HFFc6 (cell line): ENCODE measurements at places on chromosomes 3 and 15. TPM values are rescaled to one million over a fixed set of nuclear protein-coding genes. Genes with fewer than 3 reads are reported as not detected.

DNA sequence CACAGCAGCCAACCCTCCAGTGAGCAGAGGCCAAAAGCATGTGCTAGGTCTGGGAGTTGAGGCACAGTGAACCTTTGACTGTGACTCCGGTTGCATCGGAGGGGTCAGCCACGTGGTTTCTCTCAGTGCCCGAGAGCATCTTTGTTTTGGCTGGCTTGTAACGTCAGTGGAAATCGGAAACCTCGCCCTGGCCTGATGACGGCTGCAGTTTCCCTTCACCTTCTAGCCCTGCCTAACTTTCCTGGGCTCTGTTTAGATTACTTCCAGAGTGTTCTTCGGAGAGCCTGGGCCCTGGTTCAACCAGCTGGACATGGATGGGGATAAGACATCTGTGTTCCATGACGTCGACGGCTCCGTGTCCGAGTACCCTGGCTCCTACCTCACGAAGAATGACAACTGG is 56.6 kb downstream of the MESD start:
- no peak for DNase-seq

GRCh38 chr3:14425581-14426304 is 23.3 kb downstream of the SLC6A6 start:
- DNase-seq: no peak

Gene DLL4
- total RNA-seq: 0.13 to 0.29 TPM in 2 of 3 replicates, not detected in the other

GRCh38 chr15:32716915-32717425 is 834 bp upstream of the GREM1 start:
- DNase-seq: no peak

- peak; percentile 37 for DNase-seq
Observed at GRCh38 chr3:197750858-197751737, 1.4 kb downstream of the FYTTD1 start.
